Activated T-helper 1 cell treated with Interleukin-2 at 50 U/mL for 16 hours (primary cell): ENCODE measurements at places on chromosomes 16 and 17.

- no peak for DNase-seq
Measured at GRCh38 chr17:72900654-72900971, 191.9 kb downstream of the SLC39A11 start.

DNA sequence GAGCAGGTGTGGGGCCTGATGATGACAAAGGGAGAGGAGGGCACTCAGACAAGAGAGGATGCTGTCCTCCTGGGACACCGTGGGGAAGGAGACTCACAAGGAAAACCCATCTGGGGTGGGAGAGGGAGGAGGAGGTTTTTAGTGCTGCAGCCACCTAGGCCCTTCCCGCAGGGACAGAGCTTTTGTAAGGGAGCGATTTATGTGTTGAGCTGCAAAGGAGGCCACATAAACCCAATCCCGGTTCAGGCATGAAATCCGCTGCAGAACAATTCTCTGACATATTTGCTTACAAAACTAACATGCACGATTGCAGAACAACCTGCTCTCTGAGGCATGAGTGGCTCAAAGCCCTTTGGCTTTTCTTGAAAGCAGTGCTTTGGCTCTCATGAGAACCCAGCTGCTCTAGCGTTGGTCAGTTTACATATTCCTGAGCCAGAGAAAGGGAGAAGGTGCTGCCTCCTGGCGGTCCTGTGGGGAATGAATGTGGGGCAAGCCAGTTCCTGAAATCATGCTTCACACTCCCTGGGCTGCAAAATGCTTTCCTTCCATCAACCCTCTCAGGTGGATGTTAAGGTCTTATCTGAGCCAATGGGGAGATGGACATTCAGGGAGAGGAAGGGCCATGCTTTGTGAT, 122.4 kb upstream of the NLRP1 start:
- peak; percentile 22 for DNase-seq

- no peak for DNase-seq
Measured at GRCh38 chr16:62974424-62974823, 938.2 kb upstream of the CDH8 start.

GRCh38 chr16:76897816-76898215, 293.2 kb upstream of the MON1B start:
- DNase-seq = no peak

GRCh38 chr17:17668775-17669579, 12.3 kb upstream of the RAI1 start:
- DNase-seq = no peak

DNA sequence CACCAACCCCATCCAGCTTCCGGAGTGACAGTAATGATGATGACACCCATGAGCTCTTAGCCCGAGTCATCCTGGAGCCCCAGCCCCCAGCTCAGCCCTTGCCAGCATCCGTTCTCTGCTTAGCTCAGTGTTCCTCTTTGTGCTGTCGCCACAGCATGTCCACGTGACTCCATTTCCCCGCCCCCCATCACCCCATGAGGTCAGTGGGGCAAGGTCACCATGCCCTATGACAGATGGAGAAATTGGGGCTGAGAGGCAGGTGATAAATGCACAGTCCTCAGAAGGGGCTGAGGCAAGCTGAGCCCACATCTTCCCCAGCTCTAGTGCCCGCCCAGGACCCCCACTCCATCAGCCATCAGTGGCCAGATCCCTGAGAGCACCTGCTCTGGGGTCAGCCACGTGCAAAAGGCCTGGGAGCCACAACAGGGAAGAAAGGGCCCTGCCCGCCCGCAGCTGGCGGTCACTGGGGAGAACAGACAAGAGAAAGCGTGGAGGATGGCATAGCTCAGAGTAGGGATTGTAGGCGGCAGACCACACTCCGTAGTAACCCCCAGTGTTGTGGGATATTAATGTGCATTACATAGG, 17.1 kb downstream of the ITGB4 start:
- DNase-seq = no peak

- no peak for DNase-seq
Measured at GRCh38 chr16:52492789-52493357, 54.1 kb downstream of the TOX3 start.

DNA sequence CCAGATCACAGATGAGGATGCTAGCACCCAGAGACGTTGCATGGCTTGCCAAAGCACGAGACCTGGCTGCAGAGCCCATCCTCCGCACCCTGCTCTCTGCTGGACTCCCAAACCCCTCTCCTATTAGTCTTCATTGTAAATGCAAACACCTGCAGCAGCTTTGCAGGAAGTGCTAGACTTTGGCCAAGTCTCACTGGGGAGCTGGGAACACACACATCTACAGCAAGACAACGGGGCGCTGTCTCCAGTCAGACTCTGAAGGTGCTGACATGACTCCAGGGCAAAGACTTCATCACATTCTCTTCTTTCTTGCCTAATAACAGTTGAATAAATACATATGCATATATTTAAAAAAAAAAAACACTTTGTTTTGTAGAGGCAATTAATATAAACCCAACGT, 43.8 kb downstream of the CYTH1 start:
- DNase-seq = no peak

DNA sequence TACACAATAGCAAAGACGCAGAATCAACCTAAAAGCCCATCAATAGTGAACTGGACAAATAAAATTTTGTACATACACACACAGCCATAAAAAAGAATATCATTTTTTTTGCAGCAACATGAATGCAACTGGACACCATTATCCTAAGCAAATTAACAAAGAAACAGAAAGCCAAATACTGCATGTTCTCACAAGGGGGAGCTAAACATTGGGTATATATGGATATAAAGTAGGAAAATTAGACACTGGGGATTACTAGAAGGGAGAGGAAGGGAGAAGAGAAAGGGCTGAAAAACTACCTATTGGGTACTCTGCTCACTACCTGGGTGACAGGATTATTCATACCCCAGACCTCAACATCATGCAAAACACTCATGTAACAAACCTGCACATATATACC, 28.2 kb downstream of the ADAMTS18 start:
- DNase-seq = no peak

DNA sequence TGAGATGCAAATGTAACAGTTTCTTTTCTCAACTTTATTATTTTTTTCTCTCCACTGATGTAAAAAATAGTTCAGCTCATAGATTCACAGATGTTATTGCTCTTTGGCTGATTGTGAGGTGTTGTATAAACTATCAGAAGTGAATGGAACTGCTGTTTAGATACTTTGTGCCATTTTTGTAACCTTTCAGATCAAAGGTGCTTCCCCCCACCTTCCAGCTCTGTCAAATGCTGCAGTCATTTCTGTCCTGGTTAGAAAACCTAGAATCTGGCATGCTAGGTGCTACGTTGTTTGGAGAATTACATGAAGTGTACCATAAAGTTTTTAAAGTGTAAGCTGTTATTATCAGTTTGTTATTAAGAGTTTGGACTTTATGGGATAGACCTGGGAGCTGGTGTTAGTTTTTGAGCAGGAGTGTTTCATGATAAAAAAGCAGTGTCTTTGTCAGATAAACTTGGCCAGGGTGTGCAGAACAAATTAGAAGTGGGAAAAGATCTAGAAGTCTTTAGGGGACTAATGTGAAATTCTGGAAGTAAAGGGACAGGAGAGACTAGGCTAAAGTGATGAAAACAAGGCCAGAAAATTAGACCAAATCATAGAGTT, 1.8 kb upstream of the WIPI1 start:
- no peak for DNase-seq

DNA sequence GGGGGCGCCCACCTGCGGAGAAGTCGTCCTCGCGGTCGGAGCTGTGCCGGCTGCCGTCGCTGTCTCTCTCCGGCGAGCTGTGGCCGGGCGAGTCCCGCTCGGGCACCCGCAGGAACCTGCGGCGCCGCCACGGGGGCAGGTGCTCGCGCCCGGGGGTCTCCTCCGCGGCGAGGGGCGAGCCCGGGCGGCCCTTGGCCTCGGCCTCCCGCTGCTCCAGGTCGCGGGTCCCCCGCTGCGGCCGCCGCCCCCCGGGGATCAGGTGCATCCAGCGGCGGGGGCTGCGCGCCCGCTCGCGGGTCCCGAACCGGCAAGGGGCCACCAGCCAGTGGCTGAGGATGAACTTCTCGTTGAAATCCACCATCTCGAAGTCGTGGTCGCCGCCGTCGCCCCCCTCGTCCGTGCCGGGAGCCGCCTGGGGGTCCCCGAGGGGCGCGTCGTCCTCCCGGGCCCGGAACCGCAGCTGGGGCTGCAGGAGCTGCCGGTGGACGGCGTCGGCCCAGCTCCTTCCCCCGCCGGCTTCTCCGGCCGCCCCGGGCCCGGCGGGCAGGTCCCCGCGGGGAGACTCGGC, 41.4 kb upstream of the BHLHA9 start:
- no peak for DNase-seq

- DNase-seq = no peak
Measured at GRCh38 chr17:76276069-76276431, 10.9 kb downstream of the UBALD2 start.

- DNase-seq = no peak
Measured at GRCh38 chr16:89583197-89583894, 7.8 kb downstream of the CPNE7 start.

DNA sequence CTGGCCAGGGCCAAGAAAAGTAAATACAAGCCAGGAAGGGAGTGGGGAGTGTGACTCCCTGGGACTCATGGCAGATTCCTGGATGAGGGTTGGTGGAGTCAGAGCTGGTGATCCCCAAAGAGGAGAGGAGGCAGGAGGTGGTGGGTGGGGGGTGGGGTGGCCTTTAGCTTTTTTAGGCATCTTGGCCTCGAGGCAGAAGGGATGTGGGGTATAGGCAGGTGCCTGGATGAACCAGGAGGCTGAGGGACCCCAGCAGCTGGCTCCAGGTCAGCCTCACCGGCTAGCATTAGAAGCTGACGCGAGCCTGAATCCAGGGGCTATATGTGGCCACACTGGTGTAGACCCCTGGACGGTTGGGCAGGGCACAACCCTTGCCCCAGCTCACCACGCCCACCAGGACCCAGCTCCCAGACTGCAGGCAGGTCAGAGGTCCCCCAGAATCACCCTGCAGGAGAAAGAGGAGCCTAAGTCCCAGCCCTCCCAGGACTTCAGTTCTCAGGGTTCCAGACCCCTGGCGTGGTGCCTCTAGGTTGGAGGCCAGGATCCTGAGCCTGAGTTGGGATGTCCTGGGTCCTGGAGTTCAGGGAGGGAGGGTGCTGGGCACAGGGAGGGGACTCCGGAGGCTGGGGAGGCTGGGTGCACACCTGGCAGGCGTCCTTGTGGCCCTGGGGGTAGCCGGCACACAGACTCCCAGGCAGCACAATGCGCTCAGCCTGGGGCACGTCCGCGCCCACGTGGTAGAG, 2.8 kb downstream of the PRSS33 start:
- DNase-seq = no peak

DNA sequence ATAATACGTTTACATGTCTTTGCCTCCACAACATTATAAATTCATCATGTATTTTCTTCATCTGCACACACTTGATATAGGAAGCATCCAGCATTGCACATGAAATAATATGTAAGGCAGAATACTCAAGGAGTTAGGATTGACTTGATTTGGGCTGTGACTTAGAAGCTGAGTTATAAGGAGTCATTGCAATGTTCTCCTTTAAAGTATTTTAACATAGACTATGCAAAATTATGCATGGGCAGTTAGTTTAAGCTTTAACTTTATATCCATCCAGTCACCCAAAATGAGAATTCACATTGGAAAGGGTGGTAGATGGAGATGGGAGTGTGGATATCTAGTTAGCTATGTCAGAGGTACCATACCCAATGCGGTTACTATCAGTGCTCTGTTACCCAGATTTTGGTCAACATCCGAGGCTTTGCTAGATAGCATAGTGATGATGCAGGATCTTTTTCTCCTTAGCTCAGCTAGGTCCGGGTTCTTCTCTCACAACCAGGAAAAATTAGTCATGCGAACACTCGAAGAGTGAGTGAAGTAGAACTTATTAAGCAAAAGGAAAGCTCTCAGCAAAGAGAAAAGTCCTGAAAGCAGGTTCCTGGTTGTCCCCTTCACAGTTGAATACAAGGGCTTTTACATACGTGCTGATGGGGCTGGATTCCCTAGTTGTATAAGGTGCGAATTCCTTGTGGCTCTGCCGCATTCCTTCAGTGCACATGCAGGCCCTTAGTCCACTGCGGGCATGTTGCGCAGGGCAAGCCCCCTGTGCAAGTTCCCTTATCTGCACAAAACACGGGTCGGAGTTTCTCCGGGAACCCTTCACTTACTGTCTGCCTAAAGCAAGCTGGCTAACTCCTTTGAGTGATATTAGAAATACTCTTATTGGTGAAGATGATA, 73.1 kb upstream of the FAM20A start:
- no peak for DNase-seq

DNA sequence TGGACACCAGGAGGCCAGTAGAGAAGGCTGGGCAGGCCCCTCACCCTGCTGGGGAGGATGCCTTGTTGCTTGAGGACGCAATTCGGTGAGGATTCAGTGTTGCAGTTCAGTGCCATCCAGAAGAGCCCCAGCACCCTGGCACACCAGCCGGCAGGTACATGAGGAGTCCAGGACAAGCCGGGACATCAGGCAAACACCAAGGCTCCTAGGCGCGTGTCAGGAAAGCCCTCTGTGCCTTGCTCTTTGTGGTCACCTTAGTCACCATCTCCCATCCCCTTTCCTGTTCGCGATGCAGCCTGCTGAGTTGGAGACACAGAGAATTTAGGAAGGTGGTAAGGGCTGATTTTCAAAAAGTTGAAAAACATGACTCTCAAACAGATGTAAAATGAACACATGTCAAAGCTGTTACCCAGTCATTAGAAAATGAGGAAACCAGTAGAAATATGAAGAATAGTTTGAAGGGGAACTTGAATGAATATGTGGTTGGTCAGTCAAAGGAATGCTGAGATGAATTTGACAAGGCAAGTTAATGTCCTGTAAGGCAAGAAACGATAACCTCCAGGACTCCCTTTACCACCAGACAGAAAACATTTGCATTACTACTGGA, 2.3 kb upstream of the NCBP3 start:
- no peak for DNase-seq

- DNase-seq = peak; percentile 28
Measured at GRCh38 chr17:751269-752001, 629 bp downstream of the GEMIN4 start.

DNA sequence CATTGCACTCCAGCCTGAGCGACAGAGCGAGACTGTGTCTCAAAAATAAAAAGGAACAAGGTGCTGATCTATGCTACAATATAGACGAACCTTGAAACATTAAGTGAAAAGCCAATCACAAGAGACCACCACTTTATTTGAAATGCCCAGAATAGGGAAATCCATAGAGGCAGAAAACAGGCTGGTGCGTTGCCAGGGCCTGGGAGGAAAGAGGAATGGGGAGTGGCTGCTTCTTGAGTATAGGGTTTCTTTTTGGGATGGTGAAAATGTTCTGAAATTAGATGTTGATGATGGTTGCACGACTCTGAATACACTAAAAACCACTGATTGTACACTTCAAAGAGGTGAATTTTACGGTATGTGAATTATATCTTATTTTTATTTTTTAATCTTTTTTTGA, 20.3 kb upstream of the GLIS2 start:
- no peak for DNase-seq

DNA sequence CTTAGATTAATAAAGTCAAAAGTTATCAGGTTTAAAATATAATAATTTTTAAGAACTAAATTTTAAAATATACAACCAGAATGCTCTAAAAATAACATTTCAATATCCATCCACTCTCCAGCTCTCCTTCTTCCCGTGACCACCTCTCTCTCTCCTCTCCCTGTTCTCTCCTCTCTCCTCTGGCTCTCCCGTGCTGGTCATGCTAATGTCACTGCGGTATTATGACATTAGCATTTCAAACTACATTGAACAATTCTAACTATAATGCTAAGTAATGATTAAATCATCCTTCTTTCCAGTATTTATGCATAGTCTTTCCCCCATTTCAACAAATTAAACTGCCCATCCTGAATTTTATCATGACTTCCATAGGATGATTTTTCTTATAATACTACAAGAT, 154.7 kb downstream of the CEP112 start:
- no peak for DNase-seq
